ENCODE measurements at places on chromosomes 3 and 15.

- no peaks in the 10 kb centered on the region for H3K36me3 ChIP-seq
- no peaks in the 10 kb centered on the region for H3K27me3 ChIP-seq
- H3K27ac ChIP-seq: no peak overlapping the region
- H3K4me3 ChIP-seq: no peak overlapping the region
- DNase-seq: no peak
Observed at GRCh38 chr3:108406063-108406660, 104.2 kb downstream of the MYH15 start.

GRCh38 chr15:76339305-76340197, 3.0 kb downstream of the ISL2 start:
- H3K36me3 ChIP-seq: no peaks in the 10 kb centered on the region
- peaks cover 98% of the 10 kb centered on the region for H3K27me3 ChIP-seq
- no peak overlapping the region for H3K27ac ChIP-seq
- peaks cover 16% of the 10 kb centered on the region for H3K4me1 ChIP-seq

- DNase-seq: no peak
- no peaks in the 10 kb centered on the region for H3K4me1 ChIP-seq
- H3K36me3 ChIP-seq: no peaks in the 10 kb centered on the region
- no peak overlapping the region for H3K27ac ChIP-seq
- H3K27me3 ChIP-seq: no peaks in the 10 kb centered on the region
Observed at GRCh38 chr15:65211482-65211982, 259 bp upstream of the CILP start.

DNA sequence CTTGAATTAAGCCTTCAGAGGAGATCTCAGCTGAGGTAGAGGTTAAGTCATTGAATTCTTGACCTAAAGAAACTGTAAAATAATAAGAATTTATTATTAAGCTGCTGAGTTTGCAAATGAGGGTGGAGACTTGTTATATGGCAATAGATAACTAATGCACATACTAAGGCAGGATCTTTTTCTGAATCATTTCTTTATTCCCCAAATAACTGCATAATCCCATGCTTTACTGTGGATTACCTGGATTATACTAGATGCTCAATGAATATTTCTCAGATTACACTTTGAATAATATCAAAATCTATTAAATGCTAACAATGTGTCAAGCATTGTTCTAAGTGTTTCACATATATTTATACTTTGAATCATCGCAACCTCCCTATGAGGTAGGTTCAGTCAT, 532.5 kb downstream of the NAALADL2 start:
- H3K36me3 ChIP-seq: no peaks in the 10 kb centered on the region
- no peak overlapping the region for H3K4me3 ChIP-seq
- no peak for DNase-seq
- no peaks in the 10 kb centered on the region for H3K4me1 ChIP-seq
- no peak overlapping the region for H3K27ac ChIP-seq

GRCh38 chr3:81585056-81585455, 176.4 kb downstream of the GBE1 start:
- H3K27me3 ChIP-seq: no peaks in the 10 kb centered on the region
- H3K36me3 ChIP-seq: peaks cover 1% of the 10 kb centered on the region
- no peak overlapping the region for H3K4me3 ChIP-seq
- DNase-seq: no peak
- H3K27ac ChIP-seq: no peak overlapping the region
- no peaks in the 10 kb centered on the region for H3K4me1 ChIP-seq

DNA sequence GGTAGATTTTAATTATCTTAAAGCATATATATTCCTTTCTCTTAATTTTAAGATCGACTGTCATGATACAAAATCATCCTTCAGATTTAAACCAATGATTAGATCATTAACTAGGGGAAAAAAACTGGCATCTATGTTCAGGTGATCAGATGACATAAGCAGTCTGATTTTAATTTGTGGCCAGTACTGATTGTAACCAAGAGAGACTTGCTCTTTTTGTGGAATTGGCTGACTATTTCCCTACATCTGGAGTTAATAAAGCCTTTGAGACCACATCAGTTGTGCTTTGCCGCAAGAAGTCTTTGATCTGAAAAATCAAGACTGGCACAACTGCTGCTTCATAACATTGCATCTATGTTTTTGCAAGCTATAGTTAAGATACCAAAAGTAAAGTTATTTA, 148.4 kb upstream of the CGNL1 start:
- no peaks in the 10 kb centered on the region for H3K4me1 ChIP-seq
- H3K27ac ChIP-seq: no peak overlapping the region
- H3K4me3 ChIP-seq: no peak overlapping the region
- DNase-seq: no peak
- H3K27me3 ChIP-seq: no peaks in the 10 kb centered on the region

DNA sequence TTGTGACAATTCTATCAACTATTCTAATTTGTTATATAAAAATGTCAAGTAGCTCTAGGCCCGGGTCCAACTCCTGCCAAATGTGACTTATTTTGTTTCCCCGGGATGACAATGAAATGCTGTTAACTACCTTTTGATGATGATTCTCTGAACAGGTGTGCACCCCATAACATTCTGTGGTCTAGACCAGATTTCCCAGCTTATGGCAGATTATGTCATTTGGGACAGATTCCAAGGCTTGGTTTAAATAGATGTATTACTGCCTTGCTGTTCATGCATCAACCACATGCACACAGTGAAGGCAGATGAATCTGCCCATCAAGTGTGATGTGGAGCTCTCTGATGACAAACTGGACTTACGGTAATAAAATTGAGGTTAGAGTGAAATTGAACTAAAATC, 150.5 kb downstream of the MECOM start:
- H3K27ac ChIP-seq: no peak overlapping the region
- H3K36me3 ChIP-seq: no peaks in the 10 kb centered on the region
- no peak for DNase-seq

DNA sequence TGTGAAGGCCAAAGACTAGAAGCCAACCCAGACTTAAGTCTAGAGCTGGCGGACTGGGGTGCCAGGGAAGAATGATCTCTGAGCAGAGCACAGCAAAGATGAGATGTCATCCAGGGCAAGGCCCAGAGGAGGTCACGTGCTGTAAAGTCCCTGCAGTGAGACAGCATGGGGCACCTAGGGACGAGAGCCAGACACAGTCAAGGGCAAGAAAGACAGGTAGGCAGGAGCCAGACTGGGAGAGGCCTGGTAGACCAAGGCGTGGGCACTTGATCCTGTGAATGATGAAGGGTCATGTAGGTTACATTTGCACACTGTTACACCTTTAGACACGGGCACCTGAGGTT, 379.7 kb upstream of the PROK2 start:
- H3K4me1 ChIP-seq: no peaks in the 10 kb centered on the region
- H3K27me3 ChIP-seq: peaks cover 9% of the 10 kb centered on the region

GRCh38 chr3:180282386-180282785, 245.6 kb upstream of the PEX5L start:
- H3K4me3 ChIP-seq: no peak overlapping the region
- H3K4me1 ChIP-seq: no peaks in the 10 kb centered on the region
- H3K27ac ChIP-seq: no peak overlapping the region
- no peaks in the 10 kb centered on the region for H3K27me3 ChIP-seq
- H3K36me3 ChIP-seq: no peaks in the 10 kb centered on the region

GRCh38 chr15:52734329-52734728, 55.1 kb upstream of the ATOSA start:
- H3K36me3 ChIP-seq: no peaks in the 10 kb centered on the region
- no peak overlapping the region for H3K27ac ChIP-seq
- no peak for DNase-seq
- H3K27me3 ChIP-seq: no peaks in the 10 kb centered on the region

DNA sequence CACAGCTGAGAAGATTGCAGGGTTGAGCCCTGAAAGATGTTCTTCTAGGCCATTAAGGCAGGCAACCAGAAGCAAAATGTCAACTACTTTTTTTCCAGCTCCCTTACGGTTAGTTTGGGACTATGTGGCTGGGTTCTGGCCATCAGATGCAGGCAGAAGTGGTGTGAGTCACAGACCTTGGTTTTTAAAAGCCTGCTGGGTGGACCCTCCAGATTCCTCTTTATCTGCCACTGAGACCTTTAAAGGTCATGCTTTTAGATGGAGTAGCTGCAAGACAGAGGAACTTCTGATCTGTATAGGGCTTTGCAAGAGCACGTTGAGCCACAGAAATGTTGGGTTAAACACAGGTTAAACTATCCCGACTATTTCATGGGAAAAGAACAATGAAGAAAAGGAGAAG, 102.9 kb downstream of the CHST2 start:
- no peaks in the 10 kb centered on the region for H3K4me1 ChIP-seq
- H3K27me3 ChIP-seq: no peaks in the 10 kb centered on the region
- no peak overlapping the region for H3K4me3 ChIP-seq
- no peak overlapping the region for H3K27ac ChIP-seq
- no peak for DNase-seq

GRCh38 chr15:101498076-101498716, 8.7 kb upstream of the PCSK6 start:
- DNase-seq: no peak
- H3K27ac ChIP-seq: no peak overlapping the region
- peaks cover 22% of the 10 kb centered on the region for H3K27me3 ChIP-seq

- DNase-seq: no peak
- peaks cover 6% of the 10 kb centered on the region for H3K36me3 ChIP-seq
- no peaks in the 10 kb centered on the region for H3K27me3 ChIP-seq
- H3K27ac ChIP-seq: no peak overlapping the region
- H3K4me1 ChIP-seq: peaks cover 10% of the 10 kb centered on the region
- H3K4me3 ChIP-seq: no peak overlapping the region
Observed at GRCh38 chr3:31790193-31791089, 190.6 kb downstream of the OSBPL10 start.

GRCh38 chr3:127999509-128000106, 52.6 kb upstream of the SEC61A1 start:
- no peak for DNase-seq
- H3K36me3 ChIP-seq: no peaks in the 10 kb centered on the region
- H3K27ac ChIP-seq: no peak overlapping the region

DNA sequence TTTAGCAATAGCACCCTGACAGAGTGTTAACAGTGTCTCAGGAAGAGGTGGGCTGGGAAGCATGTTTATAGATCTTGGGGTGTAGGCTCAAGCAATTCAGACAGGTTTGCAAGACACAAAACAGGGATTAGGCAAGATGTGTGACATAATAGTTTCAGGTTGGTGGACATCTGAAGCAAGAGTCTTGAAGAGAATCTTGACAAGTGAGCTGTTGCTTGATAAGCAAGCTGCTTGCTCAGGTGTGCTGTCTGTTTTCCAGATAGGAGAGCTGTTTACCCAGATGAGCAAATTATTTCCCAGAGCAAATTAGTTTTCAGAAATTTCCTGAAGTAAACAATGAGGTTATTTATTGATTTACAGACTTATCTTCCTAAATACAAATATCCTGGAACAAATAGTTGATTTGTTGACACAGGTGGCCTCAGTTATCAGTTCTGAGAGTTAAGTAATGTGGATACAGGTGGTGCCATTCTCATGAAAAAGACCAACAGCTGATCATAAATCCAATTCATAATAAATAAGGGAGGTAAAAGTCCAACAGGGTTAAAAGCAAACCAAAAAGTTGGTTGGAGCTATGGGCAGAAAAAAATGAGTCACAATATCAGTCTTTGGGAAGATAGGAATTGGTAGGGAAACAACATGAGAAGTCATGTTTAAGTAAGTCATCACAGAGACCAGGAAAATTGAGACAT, 437.3 kb downstream of the TBL1XR1 start:
- H3K27ac ChIP-seq: no peak overlapping the region
- H3K27me3 ChIP-seq: no peaks in the 10 kb centered on the region
- H3K4me3 ChIP-seq: no peak overlapping the region

- no peak overlapping the region for H3K27ac ChIP-seq
- H3K36me3 ChIP-seq: peaks cover 11% of the 10 kb centered on the region
- H3K4me3 ChIP-seq: no peak overlapping the region
- peaks cover 17% of the 10 kb centered on the region for H3K4me1 ChIP-seq
Observed at GRCh38 chr3:185699927-185700326, 113.8 kb downstream of the SENP2 start.

DNA sequence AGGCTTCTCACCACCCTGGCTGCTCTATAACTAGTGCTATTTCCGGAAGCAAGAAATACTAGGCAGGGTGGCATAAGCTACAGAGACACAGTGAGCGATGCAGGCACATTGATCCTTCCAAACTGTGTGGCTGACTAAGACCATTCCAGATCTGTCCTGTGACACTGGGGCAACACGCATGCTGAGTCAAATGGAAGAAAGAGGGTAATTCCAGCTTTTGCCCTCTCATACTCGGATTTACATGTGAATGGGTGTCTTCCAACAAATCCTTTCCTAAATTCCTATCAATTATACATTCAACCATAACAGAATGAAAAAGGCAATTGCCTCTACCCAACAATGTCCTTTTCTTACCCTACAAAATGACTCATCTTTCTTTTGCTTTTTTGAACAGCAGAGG, 5.1 kb downstream of the FSIP1 start:
- H3K4me1 ChIP-seq: no peaks in the 10 kb centered on the region
- H3K36me3 ChIP-seq: no peaks in the 10 kb centered on the region
- no peak overlapping the region for H3K4me3 ChIP-seq
- no peaks in the 10 kb centered on the region for H3K27me3 ChIP-seq

- peaks cover 22% of the 10 kb centered on the region for H3K36me3 ChIP-seq
- H3K4me3 ChIP-seq: no peak overlapping the region
- DNase-seq: no peak
- no peak overlapping the region for H3K27ac ChIP-seq
- H3K4me1 ChIP-seq: no peaks in the 10 kb centered on the region
Observed at GRCh38 chr15:65096481-65097385, 18.3 kb downstream of the UBAP1L start.

GRCh38 chr3:71647751-71648150, 64.2 kb upstream of the FOXP1 start:
- peaks cover 2% of the 10 kb centered on the region for H3K27me3 ChIP-seq
- no peak for DNase-seq
- H3K4me3 ChIP-seq: no peak overlapping the region
- no peaks in the 10 kb centered on the region for H3K36me3 ChIP-seq
- peaks cover 9% of the 10 kb centered on the region for H3K4me1 ChIP-seq

DNA sequence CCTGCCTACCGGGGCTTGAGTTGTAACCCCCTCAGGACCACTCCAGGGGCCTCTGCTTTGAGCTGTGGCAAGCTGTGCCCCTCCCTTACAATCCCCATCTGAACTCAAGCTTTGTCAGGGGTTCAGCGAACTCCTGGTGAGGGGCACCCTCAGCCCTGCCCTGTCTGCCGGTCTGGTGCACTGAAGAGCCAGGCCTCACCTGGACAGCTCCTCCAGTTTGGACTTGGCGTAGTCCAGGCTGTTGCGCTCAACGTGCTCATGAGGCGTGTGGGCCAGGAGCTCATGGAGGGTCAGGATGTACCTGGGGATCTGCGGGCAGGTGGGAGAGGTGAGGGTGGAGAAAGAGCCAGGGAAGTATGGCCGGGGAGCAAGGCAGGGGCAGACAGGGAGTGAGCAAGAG, 59.4 kb downstream of the RASGRF1 start:
- H3K27me3 ChIP-seq: peaks cover 8% of the 10 kb centered on the region
- peaks cover 10% of the 10 kb centered on the region for H3K4me1 ChIP-seq
- H3K36me3 ChIP-seq: no peaks in the 10 kb centered on the region

- no peak overlapping the region for H3K27ac ChIP-seq
- DNase-seq: no peak
- no peak overlapping the region for H3K4me3 ChIP-seq
- peaks cover 2% of the 10 kb centered on the region for H3K27me3 ChIP-seq
- H3K36me3 ChIP-seq: no peaks in the 10 kb centered on the region
Observed at GRCh38 chr3:38108649-38109579, 28.0 kb downstream of the ACAA1 start.

- no peaks in the 10 kb centered on the region for H3K4me1 ChIP-seq
- H3K27ac ChIP-seq: no peak overlapping the region
- H3K36me3 ChIP-seq: no peaks in the 10 kb centered on the region
- no peak overlapping the region for H3K4me3 ChIP-seq
- DNase-seq: no peak
Observed at GRCh38 chr3:5651351-5651750, 463.8 kb downstream of the EDEM1 start.

GRCh38 chr3:126911162-126912026, 71.5 kb upstream of the PLXNA1 start:
- no peaks in the 10 kb centered on the region for H3K27me3 ChIP-seq
- H3K36me3 ChIP-seq: no peaks in the 10 kb centered on the region
- peak; percentile 98 for DNase-seq
- H3K4me1 ChIP-seq: peaks cover 38% of the 10 kb centered on the region
